ENCODE measurements at places on chromosomes 2 and 18.
A peak's percentile ranks its signal among the peaks of the same experiment; 100 is the strongest.

DNA sequence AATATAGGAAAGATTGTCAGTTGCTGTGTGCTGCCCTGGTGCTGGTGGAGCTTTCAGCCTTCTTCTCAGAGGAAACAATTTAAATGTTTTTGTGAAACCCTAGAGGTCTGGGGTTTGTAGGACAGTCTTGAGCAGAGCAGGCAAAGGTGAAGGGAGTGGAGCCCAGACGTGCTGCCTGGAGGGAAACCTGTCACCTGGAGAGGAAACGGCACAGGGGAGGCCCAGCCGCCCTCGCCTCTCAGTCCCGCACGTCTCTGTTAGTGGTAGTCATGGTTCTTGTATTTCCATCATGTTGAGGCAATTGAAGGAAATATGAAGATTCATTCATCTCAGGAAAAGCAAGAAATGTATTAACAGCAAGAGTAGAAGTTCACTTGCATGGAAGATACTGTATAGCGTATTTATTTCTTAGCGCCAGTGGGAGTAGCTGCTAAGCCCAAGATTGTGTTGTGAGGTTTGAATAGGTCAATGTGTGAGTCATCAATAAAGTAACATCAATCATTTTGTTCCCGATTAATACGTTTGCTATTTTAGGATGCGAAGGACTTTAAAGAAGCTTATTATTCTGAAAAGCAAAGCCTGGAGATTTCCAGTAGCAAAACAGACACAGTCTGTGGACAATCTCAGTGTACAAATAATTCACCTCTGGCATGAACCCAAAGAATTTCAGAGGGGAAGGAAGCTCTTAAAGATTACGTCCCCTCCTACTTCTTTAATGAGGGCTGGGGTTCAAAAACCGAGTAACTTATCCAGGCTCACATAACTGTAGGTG, 70.4 kb downstream of the LRRFIP1 start:
- no peak for DNase-seq

GRCh38 chr2:240526521-240526920, 31.3 kb downstream of the ANKMY1 start:
- DNase-seq: no peak

GRCh38 chr18:46325895-46326294, 221.7 kb downstream of the HAUS1 start:
- DNase-seq: peak; percentile 59

DNA sequence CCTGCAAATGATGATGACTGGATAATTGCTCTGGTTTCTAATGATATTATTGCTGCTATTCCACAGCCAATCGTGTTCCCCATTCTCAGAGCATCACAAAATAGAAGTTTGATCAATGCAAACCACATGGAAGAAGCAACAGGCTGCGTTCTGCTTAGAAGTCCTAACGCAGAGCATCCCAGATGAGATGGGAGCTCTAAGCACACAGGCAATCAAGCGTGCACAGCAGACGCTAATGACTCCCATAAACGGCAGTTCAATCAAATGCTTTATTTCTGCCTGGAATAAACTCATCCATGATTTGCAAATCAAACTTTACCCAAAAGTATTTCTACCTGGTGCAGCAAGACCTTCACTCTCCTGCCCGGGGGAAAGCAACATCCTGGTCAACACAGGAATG, 304.2 kb downstream of the FBXO15 start:
- no peak for DNase-seq

DNA sequence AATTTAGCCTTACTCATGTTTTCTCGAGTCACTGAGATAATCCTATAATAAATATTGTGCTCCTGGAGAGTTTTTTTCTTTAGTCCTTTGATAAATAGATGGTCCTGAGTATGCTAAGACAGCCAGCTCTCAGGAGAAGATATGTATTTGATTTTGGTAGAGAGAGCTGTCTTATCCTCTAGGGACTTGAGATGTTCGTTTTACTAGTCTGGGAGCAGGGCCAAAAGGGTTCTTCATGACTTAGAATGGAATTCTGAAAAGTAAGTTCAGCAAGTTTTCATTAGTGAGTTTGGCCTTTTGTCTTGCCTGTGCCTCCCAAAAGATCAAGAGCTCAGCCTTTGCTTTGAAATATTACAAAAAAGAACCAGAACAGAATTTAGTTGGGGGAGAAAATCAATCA, 246.7 kb downstream of the BABAM2 start:
- no peak for DNase-seq

DNA sequence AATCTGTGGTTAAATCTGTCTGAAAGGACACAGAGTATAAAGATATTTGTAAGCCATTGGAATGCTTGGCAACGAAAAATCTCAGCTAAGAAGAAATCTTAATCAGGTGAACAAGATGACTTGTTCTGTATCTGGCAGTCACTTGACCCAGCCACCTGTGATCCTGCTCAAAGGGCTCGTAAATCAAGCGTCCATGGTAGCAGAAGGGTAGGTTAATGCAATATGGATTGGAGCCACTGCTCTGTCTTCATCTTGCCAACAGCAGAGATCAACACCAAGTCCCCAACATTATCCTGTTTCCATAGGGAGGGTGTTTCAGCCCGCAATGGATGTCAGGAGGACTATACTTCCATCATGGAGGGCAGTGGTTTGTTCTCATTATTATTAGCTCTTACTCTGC, 378.4 kb downstream of the CDH7 start:
- DNase-seq: no peak

DNA sequence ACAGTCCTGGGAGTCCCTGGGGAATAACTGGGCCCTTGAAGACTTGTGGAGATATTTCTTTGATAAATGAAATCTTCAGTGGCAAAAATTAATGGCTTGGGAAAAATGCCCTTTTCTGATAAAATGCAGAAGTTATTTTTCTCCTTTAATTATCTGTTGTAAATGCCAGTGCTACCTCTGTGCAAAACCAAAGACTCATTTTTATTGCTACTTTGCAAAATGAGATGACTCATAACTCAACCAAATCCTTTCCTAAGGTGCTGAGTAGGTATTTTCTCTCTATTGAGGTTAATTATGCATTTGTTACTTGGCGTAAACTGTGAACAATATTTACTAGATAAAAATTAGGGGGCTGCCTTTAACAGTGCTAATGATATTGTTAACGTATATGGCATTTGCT, 163.9 kb downstream of the DOK6 start:
- no peak for DNase-seq

DNA sequence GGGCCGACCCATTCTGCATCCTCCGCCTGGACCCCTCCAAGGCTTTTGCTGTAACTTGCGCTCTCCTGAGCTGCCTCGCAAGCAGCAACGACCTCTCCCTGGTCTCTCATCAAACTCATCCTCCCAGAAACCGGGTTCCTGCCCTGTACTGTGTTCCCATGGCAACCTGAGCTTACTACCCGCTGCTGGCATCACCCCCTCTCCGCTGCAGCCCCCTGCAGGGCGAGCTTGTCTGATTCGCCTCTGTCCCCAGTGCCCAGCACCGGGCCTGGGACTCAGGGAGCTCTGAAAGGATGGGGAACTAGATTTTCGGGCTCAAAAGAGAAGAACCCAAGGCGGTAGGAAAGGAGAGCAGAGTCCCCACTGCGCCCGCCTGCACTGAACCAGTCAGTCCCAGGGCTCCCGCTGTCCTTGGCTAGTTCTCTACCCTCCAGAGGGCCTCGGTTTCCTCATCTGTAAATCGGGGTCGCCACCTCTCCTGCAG, 463 bp downstream of the HS1BP3 start:
- no peak for DNase-seq

DNA sequence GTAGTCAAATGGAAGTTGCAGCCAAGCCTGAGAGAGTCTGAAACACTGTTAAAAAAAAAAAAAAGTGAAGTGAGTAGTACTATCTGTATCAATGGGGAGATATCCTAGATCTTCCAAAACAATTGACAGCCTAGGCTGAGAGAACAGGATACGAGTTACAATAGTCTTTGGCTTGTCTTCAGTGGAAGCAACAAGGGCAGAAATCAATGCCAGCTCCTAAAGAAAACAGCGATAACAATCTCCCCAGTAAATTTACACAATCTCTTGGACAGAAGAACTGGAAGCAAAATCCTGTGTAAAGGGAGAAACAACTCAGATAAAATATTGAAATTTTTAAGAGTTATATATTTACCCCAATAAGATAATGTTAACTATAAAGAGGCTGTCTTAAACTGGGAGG, 508.7 kb downstream of the LRRTM4 start:
- no peak for DNase-seq

DNA sequence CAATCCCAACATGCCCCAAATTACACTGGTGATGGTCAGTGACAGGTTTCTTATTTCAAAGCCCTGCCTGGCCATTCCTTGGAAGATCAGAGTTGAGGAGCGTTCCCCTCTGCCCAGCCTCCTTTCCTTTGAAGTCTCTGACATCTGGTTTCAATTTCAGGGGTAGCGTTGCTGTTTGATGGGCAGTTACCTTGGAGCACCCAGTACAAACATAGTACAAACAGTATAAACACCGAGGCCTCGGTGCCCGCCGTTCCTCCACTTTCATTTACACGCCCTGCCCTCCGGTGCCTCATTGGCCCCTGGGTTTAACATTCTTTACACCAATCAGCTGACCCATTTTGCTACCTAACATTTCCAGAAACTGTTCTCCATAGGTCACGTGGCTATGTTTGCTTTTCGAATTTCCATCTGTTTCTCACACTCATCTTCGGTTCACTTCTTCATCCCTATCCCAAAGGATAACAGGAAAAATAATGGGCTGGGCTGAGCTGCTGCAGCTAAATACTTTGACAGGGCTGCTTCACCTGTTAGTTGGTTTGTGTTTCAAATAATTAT, 65.6 kb downstream of the NRP2 start:
- no peak for DNase-seq

DNA sequence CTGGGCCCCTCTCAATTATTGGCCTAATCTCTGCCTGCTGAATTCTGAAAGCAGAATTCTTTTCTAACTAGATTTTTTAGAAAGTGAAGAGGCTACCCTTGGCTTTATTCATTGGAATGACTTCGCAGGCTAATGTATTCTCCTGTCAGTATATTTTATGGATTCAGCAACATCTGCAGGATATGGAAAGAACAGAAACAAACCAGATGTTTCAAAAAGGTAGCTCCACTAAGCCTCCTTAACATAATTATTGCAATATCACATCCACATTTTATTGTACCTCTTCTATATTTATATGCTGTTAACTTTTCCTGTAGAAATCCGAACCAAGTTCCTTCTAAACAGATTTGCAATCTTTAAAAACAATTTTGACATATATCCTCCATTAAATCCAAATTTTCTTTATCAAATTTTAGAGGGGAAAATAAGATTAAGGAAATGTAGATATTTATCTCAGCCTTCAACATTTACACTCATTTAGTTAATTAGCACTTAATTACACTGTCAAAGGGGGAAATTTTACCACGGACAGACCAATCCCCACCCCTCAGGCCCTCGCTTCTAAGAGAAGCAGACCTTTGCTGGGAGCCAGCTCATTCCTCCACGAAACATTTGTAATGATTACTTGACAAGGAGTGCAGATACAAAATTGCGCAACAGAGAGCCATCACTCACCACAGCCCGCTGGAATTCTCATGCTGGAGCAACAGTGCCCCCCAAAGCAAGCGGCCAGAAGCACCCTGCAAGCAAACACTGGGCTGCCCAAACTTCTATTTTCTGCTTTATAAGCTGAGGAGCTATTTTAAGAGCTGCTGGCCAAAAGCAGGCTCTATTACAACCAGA, 253.4 kb downstream of the ETAA1 start:
- peak; percentile 90 for DNase-seq

GRCh38 chr2:149586898-149587219, 716 bp downstream of the MMADHC start:
- DNase-seq: no peak

DNA sequence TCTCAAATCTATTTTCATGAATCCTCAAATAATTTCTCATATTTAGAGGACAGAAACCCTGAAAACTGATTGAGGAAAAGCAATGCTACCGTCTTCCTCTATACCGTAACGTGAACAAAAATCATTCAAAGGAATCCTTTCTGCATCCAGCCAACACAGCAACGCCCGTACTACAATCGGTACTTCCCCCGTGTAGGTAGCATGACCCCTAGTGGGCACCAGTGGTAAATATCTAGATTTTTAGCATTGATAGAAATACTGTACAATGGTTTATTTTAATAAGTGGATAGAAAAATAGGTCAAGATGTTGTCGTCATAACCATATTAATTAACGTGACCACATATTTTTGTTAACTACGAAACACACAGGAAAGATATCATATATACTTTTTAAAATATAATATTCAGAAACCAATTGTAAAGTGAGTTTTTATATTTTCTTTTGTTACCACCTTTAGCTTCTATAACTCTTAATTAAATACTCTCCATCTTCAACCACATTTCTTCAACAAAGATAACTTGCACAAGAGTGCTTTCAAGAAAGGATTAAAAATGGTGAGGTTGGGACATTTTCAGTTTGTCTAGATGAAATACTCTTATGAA, 194.1 kb downstream of the SS18 start:
- no peak for DNase-seq

DNA sequence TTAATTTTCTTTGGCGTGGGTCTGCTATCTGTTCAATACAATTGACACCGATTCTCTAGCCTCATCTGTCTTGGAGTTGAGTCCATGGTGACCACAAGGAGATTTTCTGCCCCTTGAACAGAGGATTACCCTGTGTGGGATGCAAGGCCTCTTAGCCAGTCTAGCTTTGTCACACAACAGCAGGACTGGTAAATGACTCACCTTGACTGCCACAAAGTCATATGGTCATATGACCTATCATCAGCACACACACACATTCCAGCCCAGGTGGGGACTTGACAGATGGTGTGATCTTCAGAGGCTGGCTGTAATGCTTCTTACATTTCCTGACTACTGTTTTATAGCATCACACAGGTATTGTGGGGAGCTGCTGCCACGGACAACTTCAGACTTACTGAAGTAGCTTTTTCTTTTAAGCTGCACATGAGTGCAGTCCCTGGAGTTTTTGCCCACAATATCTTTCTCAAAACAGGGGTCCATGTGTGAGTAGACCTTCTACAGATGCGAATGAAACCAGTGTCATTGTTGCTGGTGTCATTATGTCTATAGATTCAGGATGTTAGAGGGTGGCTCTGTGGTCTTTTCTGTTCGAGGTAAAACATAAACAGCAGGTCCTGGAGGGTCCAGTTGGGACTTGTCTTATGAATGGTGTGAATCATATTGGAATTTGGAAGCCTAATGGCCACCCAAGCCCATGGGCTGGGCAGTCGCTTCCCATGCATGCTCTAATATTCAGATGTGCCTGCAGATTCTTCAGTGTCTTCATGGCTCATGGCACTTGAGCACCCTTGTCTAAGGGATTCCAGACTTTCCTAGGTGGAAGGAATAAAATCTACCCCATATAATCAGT, 18.6 kb upstream of the ACOXL start:
- DNase-seq: no peak

GRCh38 chr2:136183097-136183496, 65.1 kb upstream of the CXCR4 start:
- no peak for DNase-seq

- DNase-seq: no peak
Measured at GRCh38 chr2:135948141-135948540, 37.3 kb downstream of the DARS1 start.

DNA sequence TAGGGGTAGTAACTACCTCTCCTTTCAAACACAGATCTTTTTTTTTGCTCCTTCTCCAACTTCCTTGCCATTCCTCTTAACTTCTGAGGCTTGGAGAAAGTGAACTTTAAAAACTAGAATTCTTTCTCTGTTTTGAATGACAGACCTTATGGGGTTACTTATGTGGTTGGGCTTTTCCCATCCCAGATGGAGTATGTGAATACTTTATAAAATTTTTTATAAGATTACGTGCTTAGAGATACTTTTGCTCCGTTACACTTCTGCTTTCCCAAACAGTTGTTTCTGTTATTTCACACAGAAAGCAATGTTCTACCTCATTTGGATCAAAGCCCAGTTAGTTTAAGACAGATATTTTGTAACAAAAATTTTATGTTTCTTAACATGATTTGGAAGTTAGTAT, 20.2 kb downstream of the GREB1L start:
- DNase-seq: no peak
